GM12892 (cell line): ENCODE measurements at places on chromosomes 4 and X.

DNA sequence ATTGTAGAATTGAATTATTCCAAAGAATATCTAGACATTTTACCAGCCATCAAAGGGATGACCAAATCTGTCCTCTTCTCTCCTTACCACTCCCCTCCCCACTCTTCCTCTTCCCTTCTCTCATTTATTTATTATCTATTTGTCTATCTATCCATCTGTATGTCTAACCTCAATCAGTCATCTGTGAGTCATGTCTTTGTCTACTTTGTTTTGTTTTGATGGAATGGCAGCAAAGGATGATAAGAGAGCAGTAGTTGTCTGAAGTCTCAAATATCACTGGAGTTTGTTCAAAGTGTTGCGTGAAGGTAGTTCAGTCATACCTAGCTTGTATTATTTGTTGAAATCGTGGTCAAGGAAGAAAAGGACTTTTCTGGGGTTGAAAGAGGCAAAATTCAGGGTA is 34.7 kb upstream of the PGRMC2 start:
- no peak for DNase-seq

GRCh38 chr4:153137677-153138630 is 66.3 kb upstream of the TRIM2 start:
- DNase-seq, result no peak

GRCh38 chr4:155722816-155723499 is 35.9 kb upstream of the GUCY1B1 start:
- DNase-seq, result no peak

DNA sequence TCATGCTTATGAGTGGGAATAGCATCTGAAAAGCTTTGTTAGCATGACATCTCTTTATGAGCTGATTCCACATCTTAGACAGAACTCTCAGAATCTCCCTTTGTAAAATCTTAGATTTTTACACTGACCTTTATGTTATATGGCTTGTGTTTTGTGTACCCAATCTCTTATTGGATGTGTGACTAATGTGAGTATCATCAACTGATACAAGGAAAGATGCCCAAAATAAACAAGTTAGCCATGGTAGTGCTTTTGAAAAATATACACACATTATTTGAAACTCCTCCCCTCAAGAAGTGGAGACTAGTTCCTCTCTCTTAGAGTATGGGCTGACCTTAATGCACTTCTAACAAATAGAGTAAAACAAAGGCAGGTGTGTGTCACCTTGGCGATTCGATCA is 160.1 kb upstream of the NRK start:
- DNase-seq, result no peak

- no peak for DNase-seq
These were observed 100.9 kb downstream of the LCORL start for GRCh38 chr4:17920681-17921080.

DNA sequence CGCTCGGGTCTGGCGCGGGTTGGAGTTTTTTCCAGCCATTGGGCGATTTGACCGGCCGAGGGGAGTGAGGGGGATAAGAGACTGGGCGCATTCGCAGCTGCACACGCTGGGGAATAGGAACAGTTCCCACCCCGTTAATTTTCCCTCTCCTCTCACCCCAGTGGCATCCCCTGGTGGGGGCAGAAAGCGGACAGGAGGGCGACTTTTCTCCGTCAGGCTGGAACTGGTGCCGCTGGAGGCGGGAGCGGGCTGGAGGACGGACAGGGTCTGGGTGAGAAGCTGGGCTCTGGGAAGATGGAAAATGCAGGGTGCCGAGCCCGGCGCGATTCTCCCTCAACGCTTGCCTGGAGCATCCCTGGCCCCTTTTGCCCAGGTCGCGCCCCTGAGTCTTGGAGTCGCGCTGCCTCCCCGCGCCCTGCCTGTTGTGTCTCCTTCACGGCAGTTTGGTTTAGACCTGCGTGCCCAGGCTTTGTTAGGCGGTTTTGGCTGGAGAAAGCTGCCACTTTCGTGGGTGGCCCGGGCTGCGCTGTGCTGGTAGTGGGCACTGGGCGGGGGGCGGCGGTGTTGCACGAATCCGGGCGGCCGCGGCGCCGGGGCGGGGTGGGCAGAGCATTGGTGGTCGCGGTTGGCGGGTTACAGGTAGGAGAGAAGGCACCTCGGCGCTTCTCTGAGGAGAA is 2.0 kb downstream of the ADGRL3 start:
- peak; percentile 1 for DNase-seq

DNA sequence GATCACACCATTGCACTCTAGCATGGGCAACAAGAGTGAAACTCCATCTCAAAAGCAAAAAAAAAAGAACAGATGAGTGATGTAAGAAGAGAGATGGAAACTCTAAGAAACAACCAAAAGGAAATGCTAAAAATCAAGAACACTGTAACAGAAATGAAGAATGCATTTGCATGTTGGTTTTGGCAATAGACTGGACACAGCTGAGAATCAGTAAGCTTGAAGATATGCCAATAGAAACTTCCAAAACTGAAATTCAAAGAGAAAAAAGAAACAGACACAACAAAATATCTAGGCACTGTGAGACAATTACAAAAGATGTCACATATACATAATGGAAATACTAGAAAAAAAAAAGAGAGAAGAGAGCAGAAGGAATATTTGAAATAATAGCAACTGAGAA is 93.7 kb downstream of the BEND2 start:
- DNase-seq, result no peak

GRCh38 chr4:112894951-112895350 is 154.5 kb upstream of the ANK2 start:
- no peak for DNase-seq

- no peak for DNase-seq
These were observed 270.3 kb downstream of the DTHD1 start for GRCh38 chr4:36551697-36552214.

DNA sequence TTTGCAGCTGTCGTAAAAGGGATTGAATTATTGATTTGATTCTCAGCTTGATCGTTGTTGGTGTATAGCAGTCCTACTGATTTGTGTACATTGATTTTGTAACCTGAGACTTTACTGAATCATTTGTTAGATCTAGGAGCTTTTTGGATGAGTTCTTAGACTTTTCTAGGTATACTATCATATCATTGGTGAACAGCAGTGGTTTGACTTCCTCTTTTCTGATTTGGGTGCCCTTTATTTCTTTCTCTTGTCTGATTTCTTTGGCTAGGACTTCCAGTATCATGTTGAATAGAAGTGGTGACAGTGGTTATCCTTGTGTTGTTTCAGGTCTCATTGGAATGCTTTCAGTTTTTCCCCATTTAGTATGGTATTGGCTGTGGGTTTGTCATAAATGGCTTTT is 8.4 kb downstream of the APOOL start:
- no peak for DNase-seq

DNA sequence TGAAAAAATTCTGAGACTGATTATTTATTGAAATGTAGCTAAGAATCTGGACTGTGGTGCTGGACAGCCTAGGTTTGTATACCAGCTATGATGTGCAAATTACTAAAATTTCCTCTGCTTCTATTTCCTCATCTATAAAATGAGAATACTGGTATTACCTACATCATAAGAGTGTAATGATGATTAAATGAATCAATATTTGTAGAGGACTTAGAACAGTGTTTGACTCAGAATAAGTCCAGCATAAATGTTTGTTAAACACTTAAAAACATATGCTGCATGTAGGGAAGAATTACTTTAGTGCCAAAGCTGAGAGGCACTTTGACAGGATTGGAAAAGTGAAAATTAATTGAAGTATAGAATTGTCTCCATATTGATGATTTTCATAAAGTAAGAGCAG is 55.3 kb upstream of the TMPRSS11F start:
- no peak for DNase-seq

DNA sequence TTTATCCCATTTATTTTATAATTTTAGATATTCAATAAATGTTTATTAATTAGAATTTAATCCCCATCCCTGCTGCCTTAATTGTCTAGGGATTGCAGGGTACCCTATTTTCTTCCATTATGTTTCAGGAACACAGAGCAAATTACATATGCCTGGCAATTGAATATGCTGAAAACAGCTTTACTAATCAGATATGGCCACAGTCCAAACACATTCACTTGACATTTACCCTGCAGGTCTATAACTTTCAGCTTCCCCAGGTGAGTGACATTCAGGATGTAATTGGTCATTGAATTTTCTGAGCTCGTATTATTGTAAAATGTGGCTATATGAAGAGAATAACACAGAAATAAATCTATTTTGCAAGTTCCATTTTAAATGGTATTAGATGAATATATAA is 218.7 kb upstream of the NDST4 start:
- DNase-seq, result no peak

GRCh38 chr4:26985873-26986272 is 125.2 kb downstream of the STIM2 start:
- no peak for DNase-seq

GRCh38 chr4:84750960-84751283 is 168.0 kb downstream of the CDS1 start:
- DNase-seq, result no peak

DNA sequence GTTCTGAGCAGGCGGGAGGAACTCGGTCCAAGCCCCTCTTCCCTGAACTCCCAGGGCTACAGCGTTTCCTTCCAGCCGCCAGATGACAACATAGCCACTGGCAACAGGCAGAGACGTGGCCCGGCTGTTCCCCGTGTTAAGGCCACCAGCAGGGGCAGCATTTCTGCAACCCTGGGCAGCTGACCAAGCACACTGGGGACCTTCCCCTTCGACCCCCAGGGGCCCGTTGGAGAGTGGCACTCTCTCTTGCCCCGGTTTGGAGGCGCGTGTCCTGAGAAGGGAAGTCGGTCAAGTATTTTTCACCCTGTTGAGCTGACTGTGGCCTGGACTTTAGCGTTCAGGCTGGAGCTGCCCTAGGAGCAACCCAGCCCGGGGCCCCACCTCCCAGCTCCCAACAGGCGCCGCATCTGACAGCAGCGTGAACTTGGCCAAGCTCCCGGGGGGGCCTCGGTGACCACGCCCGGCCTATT is 37.6 kb downstream of the ZBTB49 start:
- no peak for DNase-seq

- DNase-seq, result no peak
These were observed 367.8 kb upstream of the GRIA3 start for GRCh38 chrX:122816288-122816687.

- DNase-seq, result no peak
These were observed 8.5 kb upstream of the SETD7 start for GRCh38 chr4:139564502-139564901.

DNA sequence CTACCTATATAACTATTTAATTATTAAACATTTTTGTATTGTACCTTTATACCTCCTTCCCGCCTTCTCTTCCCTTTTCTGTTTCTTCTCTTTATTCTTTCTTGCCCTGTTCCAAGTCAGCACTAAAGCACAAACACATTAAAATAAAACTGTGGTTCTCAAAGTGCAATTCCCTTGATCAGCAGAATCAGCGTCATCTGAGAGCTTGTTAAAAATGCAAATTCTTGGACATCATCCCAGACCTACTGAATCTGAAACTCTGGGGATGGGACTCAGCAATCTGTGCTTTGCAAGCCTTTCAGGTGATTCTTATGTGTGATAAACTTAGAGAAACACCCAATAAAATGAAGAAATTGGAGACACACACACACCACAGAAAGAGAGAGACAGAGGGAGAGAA is 178.4 kb upstream of the BMP3 start:
- no peak for DNase-seq

GRCh38 chrX:133335027-133335426 is 80.3 kb downstream of the GPC4 start:
- no peak for DNase-seq

GRCh38 chr4:41146196-41146595 is 68.1 kb downstream of the APBB2 start:
- DNase-seq, result no peak

GRCh38 chrX:152897222-152898131 is at the start of gene ZNF185:
Gene ZNF185, plus strand, starts transcription at chrX:152898067. Its CDS starts 16,423 bp downstream, at chrX:152914490.
- DNase-seq, result no peak

- DNase-seq, result no peak
These were observed 101.9 kb downstream of the FAM53A start for GRCh38 chr4:1582227-1582626.

GRCh38 chr4:23897564-23898109 is 7.8 kb upstream of the PPARGC1A start:
- no peak for DNase-seq

GRCh38 chr4:128600410-128600809 is 209.1 kb upstream of the JADE1 start:
- DNase-seq, result no peak

DNA sequence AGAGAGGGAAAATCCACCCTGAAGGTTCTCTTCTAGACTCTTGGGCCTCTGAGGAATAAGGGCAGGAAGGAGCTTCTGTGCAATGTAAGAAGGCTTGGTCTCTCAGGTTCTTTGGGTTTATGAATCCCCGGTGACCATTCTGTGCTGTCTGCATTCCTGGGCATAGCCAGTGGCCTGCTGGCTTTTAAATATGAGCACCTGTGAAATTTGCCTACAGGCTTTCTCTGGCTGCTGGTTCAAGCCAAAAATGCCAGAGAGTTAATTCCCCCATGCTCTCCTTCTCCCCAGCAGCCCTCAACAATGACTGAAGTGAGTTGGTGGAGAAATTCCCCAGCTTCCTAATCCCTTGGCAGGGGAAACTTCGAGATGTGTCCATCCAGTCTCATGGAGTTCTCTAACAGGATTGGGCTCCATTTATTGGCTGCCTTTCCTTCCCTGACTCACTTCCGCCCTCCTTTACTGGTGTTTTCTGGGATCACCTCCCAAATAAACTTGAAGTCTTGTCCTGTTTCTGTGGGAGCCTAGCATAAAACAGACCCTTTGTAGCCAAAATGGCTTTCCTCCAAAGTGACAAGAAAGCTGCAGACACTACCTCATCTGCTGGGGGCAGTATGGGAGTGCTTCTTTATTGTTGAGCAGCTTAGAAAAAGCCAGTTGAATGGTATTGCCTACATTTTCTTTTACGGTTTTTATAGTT is 179.4 kb upstream of the CASK start:
- DNase-seq, result no peak

GRCh38 chr4:146176891-146177290 is 1.4 kb downstream of the LSM6 start:
- DNase-seq, result no peak

DNA sequence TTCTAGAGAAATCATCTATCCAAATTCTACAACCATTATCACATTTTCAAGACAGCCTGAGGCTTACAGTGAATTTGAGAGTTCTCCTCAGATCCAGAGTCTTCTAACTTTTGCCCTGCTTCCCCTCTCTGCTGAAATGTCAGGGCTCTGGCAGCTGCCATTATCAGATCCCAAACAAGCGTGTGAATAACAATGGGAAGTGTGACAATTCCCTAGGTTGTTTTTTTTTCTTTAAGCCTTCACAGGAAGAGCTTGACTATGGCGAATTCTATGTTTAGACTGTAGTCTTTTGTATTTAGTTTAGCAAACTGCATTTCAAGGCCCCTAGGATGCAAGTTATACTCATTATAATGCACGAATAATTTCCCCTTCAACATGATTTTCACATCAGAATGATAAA is 61.3 kb upstream of the KDR start:
- DNase-seq, result no peak

DNA sequence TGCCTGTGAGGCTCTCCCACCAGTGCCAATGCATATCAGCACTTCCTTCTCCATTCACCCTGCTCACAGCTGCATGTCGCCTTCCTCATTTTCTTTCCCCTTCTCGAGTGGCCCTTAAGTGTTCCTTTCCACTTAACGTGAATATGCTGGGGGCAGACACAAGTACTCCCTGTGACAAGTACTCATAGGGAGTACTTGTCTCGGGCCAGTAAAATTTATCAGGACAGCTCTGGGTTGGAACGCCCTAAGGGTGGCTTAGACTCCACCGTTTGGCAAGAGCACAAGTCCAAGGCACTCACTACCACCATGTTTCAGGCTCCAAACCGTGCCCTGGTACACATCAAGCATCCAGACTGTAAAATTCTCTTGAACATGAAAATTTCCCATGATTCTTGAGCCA is 3.9 kb upstream of the LDOC1 start:
- no peak for DNase-seq
